Hypothalamus (tissue), 51 donors: ENCODE measurements at places on chromosomes 2 and 18.

GRCh38 chr2:2571301-2572150 is 240.5 kb upstream of the MYT1L start:
- DNase-seq: no peak

DNA sequence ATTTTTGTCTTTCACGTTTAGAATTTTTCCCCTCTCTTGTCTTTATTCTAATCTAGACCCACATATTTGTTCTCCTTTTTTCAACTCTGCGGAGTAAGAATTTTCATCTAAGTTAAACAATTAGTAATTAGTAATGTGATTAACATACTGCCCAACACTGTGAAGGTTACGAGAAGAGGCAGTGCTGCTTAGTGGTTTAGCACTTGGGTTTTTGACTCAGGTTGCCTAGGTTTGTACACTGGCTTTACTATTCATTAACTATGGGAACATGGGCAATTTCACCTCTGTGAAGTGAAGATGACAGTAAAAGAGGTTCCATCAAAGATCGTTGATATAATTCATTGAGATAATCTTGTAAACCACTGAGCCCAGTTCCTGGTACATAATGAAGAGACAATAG is 82.2 kb upstream of the PNPT1 start:
- no peak for DNase-seq

DNA sequence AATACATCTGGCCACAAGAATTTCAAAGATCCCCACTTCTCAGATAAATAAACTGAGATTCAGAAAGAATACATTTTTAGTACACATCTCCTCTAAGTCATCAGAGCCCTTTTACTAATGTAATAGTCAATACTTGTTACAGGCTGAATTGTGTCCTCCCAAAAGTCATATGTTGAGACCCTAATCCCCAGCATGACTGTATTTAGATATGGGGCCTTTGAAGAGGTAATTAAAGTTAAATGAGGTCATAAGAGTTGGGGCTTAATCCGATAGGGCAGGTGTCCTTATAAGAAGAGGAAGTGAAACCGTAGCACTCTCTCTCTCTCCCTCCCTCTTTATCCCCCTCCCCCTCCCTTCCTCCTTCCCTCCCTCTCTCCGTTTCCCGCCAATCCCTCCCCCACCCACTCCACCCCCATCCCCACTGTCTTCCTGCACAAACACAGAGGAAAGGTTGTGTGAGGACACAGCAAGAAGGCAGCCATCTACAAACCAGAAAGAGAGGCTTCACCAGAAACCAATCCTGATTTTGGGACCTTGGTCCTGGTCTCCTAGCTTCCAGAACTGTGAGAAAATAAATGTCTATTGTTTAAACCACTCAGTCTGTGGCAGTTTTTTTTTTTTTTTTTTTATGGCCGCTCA is 66.6 kb upstream of the ZNF397 start:
- DNase-seq: no peak

DNA sequence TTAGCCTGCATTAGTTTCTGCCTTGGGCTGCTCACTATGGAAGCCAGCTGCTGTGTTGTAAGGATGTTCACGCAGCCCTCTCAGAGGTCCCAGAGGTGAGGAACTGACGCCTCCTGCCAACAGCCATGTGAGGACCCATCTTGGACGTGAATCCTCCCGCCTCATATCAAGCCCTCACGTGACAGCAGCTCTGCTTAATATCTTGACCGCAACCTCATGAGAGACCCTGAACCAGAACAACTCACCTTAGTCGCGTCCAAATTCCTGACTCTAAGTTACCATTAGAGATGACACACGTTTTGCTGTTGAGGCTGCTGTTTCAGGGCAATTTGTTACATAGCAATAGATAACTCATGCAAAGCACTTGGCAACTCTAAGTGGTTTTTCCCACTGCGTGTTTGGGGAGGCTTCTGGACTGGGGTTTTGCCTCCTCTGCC is 97.7 kb downstream of the TMEM17 start:
- no peak for DNase-seq

DNA sequence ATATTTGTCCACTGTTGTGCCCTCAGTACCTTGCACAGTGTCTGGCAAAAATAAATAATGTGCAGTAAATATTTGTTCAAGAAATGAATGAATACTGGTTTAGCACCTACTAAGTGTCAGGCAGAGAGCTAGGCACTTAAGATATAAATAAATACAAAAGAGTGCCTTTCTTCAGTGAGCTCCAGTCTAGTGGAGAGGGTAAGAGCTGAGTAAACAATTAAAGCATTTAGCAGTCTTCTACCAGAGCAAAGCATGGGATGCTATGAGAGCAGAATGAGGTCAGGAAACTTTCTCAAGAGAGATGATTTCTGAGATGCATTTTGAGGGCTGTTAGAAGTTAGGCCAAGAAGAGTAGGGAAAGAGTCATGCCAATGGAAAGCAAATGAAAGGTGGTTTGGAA is 314.7 kb downstream of the DSC3 start:
- DNase-seq: no peak

- DNase-seq: no peak
These were observed 121.2 kb downstream of the ARHGEF4 start for GRCh38 chr2:130957915-130958314.
